ENCODE measurements at places on chromosomes 7 and 10.
A peak's percentile ranks its signal among the peaks of the same experiment; 100 is the strongest.

GRCh38 chr7:116610210-116610609, 61.8 kb upstream of the MET start:
- peak; percentile 22 for DNase-seq

DNA sequence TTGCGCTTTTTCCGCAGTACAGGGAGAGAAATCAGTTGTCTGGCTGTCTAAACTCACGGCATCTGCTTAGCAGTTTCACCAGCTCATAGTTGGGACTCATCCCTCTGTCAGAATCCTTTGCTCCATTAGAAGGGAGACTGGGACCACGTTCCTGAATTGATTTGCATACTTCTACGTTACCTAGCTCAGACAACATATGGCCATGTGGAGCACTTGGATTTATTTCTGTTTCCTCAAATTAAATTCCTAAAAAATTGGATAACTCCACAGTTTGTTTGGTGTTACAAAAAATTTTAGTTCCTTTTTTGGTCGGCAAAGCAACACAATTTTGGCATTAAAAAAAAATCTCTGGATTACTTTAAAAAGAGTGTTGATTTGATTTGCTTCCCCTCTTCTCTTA, 614.0 kb downstream of the AUTS2 start:
- no peak for DNase-seq

GRCh38 chr10:87816898-87817608, 973 bp downstream of the ATAD1 start:
- DNase-seq, result peak; percentile 5

GRCh38 chr10:98338318-98338717, 70.3 kb upstream of the LOXL4 start:
- peak; percentile 25 for DNase-seq

- peak; percentile 49 for DNase-seq
These were observed 820.6 kb upstream of the KCND2 start for GRCh38 chr7:119452401-119452800.

DNA sequence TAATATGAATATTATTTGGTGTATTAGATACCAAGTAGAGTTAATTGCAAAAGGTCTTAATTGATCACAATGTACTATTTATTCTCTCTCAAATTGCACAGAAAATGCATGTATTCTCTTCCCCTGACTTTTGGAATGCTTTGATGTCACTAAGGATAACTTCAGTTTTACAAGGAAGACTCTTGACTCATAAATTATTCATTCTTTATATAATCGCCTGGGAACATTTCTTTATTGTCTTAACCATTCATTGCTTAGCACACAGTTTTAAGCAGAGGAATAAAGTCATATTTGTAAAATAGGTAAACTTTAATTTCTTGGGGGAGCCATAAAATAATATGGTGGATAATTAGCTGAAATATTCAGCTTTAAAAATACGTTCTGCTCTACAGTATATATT, 306.0 kb upstream of the TMEM229A start:
- DNase-seq, result peak; percentile 73

GRCh38 chr7:156123362-156123761, 311.1 kb upstream of the SHH start:
- no peak for DNase-seq

DNA sequence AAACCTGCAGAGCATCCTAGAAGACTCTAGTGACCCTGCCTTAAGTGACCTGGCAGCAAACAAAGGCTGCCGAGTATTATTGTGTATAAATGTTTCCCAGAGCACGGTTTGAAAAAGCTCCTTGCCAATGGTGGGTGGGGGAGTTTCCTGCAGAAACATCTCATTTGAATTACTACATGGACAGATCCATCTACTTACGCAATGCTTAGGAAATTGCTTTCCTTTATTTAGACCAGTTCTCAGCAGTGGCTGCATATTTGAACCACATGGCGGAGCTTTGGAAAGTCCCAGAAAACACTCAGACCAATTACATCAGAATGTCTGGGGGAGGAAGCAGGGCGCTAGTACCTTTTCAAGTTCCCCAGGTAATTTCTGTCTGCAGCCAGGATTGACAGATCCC, 560.9 kb downstream of the SDK1 start:
- DNase-seq, result no peak

DNA sequence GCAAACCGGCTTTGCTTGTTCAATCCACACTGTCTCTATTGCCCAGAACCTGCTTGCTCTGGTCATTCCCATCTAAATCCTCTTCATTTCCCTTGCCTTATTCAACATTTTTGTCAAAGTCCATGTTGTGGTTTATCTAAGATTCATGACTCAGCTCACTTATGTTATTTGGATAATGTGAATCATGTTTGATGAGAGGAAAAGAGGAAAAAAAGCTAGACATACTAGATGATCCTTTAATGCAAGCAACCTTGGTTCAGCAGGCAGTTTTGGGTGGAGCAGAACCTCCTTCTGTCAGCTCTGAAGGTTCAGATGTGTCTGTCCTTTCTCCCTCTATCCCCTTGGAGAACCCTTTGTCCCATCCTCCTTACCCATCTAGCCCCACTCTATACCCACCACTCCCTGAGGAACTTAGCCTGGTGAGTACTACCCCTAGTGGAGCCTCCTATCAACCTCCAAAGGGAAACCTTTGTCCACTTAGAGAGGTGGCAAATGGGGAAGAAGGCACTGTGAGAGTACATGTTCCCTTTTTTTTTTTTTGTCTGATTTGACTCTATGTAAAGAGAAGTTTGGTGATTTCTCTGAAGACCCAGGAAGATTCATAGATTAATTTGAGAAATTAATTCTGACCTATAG, 2.1 kb upstream of the SAMD9L start:
- DNase-seq, result peak; percentile 81

DNA sequence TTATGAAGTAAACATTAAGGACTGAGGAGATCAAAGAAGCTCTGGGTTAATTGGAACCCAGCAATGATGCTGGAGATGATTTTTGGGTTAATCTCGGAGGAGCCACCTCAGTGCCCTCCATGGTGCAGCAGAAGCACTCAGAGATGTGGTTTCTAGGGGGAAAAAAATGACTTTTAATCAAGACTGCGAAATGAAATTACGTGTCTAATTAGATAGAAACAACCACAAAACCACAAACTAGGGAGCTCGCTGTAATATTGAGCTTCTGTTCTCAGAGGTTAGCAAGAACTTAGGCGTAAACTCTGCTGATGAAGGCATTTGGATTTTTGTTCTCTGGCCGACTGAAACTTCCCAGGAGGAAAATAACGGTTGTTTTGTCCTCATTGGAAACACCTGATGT, 319.0 kb downstream of the GRID1 start:
- no peak for DNase-seq

DNA sequence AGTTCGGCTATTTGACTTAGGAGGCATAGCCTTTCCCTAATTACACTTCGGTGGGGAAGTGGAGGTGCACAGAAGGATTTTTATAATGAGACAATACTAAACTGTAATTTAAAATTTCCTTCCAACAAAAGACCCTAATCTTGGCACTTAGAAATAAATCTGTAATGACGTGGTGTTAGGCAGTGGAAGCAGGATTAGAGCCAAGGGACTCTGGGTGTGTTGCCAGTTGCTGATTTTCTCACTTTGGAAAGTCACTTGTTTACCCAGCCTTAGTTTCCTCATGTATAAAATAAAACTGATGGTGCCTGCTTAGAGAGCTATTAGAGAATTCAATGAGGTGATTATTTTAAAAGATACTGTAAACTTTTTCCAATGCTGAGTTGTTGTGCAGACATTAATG, 287.2 kb downstream of the AUTS2 start:
- DNase-seq, result no peak

- no peak for DNase-seq
These were observed 84.1 kb downstream of the NKX6-2 start for GRCh38 chr10:132701846-132702190.

DNA sequence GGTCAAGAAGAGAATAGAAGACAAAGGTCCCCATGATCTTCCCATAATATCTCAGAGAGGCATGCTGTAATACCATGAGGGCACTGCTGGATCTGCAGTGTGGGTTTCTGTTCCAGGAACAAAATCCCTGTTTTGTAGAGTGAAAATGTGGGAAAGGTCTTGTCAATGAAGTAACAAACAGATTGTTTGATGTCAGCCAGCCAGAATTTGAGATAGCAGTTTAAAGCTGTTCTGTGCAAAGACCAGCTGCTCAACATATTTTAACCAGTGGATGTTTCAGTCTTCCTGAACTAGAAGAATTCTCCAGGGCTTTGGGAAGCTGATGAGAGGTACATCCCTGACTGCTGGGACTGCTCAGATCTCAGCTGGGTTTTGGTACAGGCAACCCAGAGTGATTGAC, 1012.5 kb downstream of the DNAJB9 start:
- DNase-seq, result no peak

GRCh38 chr7:45658716-45659495, 84.7 kb downstream of the ADCY1 start:
- no peak for DNase-seq

- DNase-seq, result no peak
These were observed 39.4 kb downstream of the PLAU start for GRCh38 chr10:73950155-73950948.

DNA sequence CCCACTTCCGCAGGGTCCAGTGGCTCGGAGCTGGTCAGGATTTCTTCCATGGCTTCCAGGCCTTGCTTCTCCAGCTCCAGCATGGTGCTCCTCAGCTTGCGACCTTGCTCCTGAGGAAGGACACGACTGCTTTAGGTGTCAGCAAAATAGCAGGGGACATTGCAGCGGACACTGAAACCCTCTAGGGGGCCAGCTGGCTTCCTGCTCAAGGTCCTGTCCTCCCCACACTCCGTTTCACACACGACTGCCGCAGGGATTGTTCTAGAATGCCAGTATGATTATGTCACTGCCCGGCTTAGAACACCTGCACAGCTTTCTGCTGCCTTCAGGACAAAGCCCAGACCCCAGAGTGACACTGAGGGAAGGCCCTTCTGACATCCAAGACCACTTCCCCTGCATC, 65.6 kb downstream of the SCRN1 start:
- no peak for DNase-seq

DNA sequence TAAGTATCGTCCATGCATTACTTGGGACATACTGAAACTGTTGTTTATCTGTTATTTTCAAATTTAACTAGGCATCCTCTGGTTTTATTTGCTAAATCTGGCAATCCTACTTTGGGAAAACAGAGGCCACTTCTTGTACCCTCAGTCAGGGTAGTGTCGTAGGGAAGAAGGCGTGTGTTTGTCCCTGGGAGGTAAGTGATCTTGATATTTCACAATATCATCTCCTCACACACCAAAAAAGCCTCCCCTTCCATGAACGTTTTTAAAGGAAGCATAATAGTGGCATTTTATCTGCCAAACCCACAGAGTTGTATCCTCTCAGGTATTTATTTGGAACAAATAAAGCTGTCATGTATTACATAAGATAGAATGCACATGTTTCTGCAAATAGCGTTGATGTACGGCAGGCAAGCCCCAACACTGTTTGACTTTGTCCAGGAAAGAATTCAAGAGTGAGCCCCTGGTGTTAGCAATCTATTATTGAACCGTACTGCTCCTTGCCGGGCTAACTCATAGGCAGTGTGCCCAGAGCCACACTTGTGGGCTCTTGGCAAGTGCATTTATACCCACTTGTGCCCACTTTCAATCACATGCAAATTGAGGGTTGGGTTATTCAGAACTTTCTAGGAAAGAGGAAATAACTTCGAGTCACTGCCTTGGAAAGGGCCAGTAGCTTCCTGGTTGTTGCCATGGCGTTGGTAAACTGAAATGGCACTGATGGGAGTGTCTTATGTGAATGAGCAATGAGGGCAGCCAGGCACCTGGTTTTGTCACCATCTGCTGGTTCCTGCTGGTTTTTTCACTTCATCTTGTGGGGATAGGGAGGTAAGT, 266.0 kb downstream of the USP6NL start:
- peak; percentile 5 for DNase-seq

GRCh38 chr10:80443531-80443974, 10.6 kb upstream of the TSPAN14 start:
- no peak for DNase-seq

GRCh38 chr10:98309366-98310355, 41.7 kb upstream of the LOXL4 start:
- DNase-seq, result peak; percentile 73

Measured in PC-3 (cell line).